ENCODE measurements at places on chromosomes 4 and X.

- no peak for DNase-seq
These were observed 560.8 kb upstream of the ATOH1 start for GRCh38 chr4:93267747-93268146.

GRCh38 chr4:142567199-142567598, 278.9 kb downstream of the INPP4B start:
- peak; percentile 26 for DNase-seq

DNA sequence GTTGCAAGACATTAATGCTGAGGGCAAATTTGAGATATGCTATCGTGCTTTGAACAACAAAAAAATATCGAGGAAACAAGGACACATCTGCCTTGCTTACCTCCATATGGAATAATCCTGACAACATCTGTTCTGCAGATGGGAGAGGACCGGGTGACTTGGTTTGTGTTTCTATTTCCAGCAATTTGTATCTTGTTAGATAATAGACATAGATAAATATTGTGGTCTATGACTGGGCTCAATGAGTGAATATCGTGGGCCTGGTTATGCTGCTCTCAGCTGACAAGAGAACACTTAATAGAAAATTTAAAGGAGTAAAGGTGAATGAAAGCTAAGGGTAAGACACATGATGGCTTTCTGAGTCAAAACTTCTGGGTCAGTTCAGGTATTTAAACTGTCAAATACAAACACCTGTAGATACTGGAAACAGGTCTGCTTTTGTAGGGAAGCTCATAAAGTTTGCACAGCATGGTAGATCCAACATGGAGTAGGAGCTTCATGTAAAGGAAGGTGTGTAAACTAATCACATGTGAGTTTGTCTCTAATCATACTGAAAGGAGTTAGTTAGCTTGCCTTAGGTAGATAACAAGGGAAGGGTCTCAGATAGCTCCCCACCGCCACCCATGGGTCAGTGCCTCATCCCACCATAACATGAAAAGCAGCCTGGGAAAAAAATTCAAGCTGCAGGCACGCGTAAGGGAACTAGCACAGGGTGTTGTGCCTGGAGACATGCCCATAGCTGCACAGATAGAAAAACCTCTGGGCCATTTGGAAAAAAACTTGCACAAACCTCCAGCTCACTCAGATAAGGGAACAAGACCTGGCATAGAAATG, 904.1 kb upstream of the EPHA5 start:
- DNase-seq = no peak

GRCh38 chr4:105586638-105587328, 34.4 kb downstream of the ARHGEF38 start:
- DNase-seq = no peak

GRCh38 chr4:113499166-113499565, 262.4 kb downstream of the CAMK2D start:
- no peak for DNase-seq

DNA sequence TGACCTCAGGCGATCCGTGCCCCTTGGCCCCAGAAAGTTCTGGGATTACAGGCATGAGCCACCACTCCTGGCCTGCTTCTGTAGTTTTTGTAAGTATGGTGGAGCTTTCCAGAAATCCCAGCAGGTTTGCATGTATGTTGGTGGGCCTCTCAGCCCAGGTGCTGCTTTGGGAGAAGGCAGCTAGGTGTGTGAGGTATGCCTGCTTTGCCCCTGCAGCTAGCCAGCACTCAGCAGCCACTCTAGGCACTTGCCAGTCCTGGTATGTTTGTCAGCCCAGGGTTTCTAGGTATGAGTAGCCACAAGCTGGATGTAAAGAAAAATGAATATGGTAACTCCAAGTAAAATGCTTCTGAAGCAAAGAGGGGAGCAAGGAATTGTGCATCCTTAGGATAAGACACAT, 8.9 kb downstream of the SNX25 start:
- no peak for DNase-seq

GRCh38 chr4:157114671-157115070, 38.7 kb downstream of the GLRB start:
- DNase-seq = no peak

- no peak for DNase-seq
These were observed 223.1 kb upstream of the SLIT2 start for GRCh38 chr4:20028645-20029044.

DNA sequence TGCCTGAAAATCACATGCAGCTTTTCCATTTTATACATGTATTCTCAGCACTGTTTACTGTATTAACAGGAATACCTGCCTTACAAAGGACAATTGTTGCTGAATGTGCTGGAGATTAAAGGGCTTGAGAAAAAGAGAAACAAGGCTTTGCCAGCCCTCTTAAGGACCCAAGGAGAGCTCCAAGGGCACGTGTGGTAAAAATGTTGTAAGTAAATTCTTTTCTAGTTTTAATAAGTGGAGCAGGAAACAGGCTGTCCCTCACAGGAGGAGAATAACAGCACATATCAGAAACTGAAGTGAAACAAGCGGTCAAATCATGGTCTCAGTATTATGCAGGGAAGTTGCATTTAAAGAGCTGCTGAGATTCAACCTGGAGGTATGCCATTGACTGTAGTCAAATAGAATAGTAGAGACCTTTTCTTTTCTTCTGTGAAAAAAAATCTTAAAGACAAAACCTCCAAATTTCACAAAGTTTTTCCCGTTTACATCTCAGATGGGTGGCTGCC, 18.5 kb downstream of the IGFBP7 start:
- DNase-seq = no peak

- no peak for DNase-seq
These were observed 12.3 kb downstream of the PYURF start for GRCh38 chr4:88511236-88511635.

GRCh38 chr4:163681208-163681821, 186.8 kb downstream of the TMA16 start:
- peak; percentile 6 for DNase-seq

DNA sequence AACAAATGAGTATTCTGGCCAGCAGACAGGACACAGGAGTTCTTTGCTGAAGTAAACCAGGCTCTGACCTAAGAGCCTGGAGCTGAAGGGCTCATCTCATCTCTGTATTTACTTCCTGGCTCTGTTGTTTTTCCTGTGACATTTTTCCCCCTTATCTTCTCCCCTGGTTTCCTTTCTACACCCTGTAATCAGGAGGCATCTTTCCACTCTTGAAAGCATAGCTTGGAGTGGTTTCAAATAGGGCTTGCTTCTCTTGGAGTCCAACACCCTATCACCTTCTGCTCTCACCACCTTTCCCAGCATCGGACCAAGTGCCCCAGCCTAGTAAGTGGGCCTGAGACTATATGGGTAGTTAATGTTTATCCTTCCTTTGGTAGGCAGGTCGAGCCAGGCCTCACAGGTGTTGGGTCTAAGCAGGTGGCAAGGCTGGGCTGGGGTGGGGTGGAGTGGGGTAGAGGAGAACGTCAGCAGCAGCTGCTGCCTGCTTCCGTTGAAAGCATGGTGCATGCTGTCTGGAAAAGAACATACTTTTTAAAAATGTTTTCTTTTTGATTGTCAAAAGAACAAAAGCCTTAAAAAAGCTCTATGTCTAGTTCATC, 1.2 kb downstream of the DRP2 start:
- DNase-seq = no peak

GRCh38 chr4:108396900-108397497, 223.4 kb upstream of the RPL34 start:
- no peak for DNase-seq

DNA sequence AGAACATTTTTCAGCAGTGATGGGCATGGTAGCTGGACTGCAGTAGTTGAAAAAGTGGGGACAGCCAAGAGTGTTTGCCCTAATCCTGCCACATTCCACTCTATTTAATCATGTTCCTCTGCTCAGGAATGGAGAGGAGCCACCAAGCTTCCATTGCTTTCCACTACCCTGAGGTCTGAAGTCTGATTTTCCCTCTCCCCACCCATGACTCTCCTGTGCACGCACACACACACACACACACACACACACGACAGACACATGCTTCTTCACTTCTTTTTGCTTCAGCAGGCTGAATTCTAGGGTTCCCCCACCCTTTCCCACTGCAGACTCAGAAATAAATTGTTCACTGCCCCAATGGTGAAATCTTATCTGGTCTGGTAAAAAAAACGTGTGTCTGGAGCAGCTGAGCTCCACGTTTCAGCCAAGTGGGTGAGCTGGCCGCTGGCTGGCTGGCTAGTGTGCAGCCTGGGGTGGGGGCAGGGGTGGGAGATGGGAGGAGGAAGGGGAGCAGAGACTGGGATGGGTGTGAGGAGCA, 142.7 kb upstream of the NALF2 start:
- DNase-seq = no peak

- DNase-seq = no peak
These were observed 1742.8 kb downstream of the PCDH7 start for GRCh38 chr4:32462944-32463343.

GRCh38 chrX:71475785-71476540, 56.9 kb upstream of the OGT start:
- no peak for DNase-seq

DNA sequence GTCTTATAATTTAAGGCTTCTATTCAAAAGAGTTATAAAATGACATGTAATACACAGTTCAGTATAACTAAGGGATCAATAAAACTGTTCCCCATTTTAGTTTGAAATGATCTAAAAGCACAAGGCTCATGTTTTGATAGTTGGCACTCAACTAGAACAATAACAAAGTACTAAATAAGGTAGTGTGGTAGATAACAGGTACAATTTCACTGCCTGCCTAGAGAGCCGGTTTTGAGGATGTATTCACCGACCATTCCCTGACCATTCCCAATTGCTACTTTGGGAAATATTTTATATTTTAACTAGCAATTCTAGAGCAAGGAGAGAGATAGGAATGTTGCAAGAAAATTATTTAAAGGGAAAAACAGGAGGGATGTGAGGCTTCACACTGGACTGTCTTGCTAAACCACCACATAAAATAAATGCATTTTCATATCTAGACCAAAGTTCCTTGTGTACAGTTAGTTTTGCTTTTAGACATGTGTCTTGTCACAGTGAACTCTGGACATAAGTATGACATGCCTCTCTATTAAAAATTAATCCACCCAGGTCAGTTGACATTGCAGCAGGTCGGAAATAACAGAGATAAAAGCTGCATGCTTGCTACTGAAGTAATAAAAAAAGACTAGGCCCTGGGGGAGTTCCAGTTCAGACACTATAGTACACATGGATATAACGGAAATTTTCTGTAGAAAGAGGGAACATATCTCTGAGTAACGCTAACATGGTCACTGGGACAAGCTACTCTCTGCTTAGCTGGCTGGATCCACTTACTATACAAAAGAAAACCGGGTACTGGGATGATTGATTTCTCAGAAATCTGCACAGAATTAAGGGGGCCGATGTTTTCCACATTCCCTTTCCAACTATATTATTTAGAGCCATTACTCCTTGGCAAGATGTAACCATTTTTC, 56.3 kb upstream of the NAP1L5 start:
- DNase-seq = no peak

- DNase-seq = peak; percentile 31
These were observed 237.0 kb downstream of the SCFD2 start for GRCh38 chr4:53128706-53129357.

DNA sequence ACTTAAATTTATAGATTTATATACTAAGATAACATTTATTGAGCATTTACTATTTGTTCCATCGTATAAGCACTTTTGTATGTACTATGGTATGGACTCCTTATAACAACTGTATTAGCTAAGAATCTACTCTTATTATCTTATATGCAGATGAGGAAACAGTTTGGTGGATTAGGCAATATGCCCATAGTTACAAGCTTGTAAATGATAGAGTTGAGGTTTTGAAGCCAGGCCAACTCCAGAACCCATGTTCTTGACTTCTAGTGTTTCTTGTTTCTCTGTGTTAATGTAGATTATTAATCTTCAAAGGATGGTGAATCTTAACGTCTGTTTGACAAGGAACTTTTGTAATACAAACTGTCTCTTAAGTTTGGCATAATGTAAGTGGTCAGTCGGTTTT, 71.3 kb downstream of the STIM2 start:
- no peak for DNase-seq

DNA sequence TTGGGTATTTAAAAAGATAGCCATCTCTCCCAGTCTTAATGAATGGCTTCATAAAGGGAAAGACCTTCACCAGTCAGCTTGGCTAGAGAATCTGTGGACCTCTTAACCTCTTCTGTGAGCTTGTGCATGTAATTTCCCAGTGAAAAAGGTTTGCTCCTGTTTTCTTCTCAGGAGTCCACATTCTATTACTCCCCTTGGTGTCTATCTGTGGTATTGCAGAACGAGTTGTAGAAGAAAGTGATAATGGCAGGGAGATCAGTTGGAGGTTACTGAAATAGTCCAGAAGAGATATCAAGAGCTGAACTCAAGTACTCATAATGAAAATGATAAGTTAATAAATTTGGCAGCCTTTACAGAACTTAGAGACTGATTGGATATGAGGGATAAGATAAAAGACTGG, 16.5 kb upstream of the VAMP7 start:
- no peak for DNase-seq

GRCh38 chr4:157096439-157096838, 20.5 kb downstream of the GLRB start:
- DNase-seq = no peak

DNA sequence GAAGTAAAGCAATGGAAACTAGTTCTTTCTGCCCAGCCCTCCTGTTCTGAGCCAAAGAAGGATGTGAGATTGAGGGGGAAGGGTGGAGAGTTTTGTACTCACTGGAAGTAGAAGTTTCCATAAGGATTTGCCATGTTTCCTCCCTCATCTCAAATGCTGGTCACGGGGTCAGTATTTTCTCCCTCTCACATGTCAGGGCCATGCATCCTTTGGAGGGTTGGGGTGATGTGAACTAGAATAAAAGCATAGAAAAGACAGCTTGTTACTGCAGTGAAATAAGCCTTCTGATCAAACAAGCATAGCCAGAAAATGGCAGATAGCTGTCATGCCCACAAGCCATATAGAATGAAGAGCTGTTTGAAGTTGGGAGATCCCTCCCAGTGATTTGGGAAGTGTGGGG, 79.7 kb downstream of the KIT start:
- no peak for DNase-seq

GRCh38 chr4:25783126-25783525, 79.7 kb downstream of the SEL1L3 start:
- DNase-seq = no peak

DNA sequence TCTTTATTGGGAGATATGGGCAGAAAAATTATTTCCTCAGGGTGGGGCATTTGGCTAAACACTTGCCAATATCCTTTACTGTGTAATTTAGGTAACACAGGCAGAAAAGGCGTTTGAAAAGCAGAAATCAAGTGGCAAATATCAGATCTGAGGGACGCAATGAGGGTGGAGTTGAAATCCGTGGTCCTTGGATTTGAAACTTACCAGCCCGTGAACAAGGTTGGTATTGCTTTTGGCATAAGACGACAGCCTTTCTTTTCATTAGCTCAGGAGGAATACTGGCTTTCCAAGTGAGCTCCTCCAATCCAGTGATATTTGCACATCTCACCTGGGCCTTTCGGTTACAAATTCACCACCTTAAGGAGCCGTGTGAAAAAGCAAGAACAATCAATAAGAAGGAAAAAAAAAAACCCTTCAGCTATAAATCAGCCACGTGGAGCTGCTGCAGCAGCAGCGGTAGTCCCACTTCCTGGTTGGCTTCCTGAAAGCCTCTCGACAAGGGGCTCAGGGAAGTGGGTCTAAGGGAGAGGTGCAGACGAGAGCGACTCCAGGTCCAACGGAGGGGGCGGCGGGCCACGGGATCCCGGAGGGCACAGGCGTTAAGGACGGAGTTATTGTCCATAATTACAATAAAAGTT, 734 bp upstream of the GALNT7 start:
- peak; percentile 67 for DNase-seq

- no peak for DNase-seq
These were observed 607.1 kb upstream of the DIPK2B start for GRCh38 chrX:45807572-45808425.

- no peak for DNase-seq
These were observed 26.3 kb downstream of the CXCL2 start for GRCh38 chr4:74072739-74073138.

- no peak for DNase-seq
These were observed 144.9 kb downstream of the PALLD start for GRCh38 chr4:168641811-168642140.
